Stimulated activated CD8-positive, alpha-beta memory T cell treated with anti-CD3 and anti-CD28 coated beads, Interleukin-2, amount 100 ng/mL, for 1 hour (primary cell): ENCODE measurements at places on chromosomes 16 and 17.

DNA sequence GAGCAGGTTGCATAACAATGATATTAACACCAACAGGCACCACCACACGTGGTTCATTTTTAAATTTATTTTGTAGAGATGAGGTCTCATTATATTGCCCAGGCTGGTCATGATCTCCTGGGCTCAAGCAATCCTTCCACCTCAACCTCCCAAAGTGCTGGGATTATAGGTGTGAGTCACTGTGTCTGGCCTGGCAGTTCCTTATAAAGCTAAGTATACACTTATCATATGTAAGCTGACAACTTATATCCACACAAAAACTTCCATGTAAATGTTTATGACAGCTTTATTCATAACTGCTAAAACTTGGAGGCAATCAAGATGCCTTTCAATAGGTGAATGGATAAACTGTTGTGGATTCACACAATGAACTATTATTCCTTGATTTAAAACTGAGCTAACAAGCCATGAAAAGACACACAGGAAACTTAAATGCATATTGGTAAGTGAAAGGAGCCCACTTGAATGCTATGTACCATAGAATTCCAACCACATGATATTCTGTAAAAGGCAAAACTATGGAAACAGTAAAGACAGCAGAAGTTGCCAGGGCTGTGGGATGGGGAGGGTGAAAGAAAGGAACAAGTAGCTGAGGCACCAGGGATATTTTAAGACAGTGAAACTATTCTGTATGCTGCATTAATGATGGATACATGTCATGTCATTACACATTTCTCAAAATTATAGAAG lies 156.5 kb upstream of the KCNJ18 start:
- no peak for DNase-seq

GRCh38 chr17:55040611-55041010 lies 72.0 kb downstream of the STXBP4 start:
- no peak for DNase-seq

DNA sequence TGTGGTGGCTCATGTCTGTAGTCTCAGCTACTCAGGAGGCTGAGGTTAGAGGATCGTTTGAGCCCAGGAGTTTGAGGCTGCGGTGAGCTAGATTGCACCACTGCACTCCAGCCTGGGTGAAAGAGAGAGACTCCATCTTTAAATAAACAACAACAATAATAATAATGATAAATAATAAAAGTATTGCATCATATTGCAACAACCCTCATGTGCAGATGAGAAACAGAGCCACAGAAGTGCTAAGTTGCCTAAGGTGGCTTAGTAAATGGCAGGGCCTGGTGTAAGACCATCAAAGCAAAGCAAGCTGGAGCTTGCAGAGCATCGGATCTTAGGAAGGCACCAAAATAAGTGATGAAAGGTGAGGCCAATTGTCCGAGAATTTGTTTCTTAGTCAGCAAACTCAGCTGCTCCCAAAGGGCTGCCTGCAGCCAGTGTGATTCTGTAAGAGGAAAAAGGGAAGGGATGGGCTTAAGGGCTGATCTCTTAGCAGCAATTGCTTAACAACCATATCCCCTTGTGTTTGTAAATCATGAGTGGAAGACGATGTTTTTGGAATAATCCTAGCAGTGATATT lies 45.3 kb upstream of the HS3ST3A1 start:
- no peak for DNase-seq

DNA sequence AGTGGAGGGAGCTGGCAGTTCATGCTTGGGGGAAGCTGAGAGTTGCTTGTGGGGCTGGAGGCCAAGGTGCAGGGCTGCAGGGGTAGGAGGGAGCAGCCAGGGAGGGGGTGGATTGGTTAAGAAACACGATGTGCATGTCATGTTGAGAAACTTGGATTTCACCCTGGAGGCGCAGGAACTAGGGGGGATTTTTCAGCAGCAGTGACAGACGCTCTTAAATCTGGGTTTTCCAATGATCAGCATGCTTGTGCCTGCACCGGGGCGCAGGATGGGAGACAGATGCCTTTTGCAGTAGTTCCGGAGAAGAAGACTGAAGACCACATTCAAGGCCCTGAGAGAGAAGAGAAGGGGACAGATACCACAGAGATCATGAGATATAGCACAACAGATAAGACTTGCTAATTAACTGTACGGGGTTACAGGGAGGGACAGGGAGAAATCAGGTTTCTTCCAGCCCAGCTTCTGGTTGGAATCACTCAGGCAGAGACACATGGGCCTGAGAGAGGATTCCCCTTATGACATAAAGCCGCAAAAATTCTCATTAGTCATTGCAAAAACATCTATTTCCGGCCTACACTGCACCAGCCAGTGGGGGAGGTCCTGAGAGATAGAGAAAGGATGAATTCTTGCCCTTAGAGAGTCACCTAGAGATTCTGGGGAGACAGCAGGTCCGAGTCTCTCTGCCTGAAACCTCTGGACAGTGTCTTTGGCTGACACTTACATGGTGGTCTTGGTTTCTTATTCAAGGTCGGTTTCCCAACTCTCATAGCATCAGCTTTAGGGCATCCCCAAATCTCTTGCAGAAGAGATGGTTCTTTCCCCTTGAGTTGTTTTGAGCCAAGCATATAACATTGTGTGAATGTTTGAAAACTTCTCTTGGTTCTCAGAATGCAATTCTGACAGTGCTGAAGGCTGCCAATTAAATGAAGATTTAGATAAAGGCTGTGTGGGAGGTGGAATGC lies 27.1 kb downstream of the CDH13 start:
- no peak for DNase-seq

GRCh38 chr16:81645266-81645694 lies 133.8 kb upstream of the PLCG2 start:
- no peak for DNase-seq

DNA sequence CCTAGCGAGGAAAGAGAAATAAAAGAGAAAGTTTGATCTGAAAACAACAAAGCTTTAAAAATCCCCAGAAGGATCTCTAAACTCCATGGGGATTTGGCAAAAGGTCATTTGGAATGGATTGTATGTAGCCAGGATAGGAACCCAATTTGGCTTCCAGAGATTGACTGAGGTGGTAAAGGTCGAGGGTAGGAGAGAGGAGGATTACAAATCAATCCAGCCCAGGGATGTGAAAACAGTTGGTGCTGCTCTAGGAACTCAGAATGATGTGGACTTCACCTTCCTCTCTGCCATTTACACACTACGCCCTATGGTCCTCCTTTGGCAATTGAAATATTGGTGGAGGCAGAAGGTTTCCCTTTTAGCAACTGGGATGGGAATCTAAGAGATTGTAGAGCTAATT lies 18.8 kb upstream of the SMIM36 start:
- DNase-seq, result no peak

GRCh38 chr17:7256766-7257456 lies 4.9 kb downstream of the ELP5 start:
- DNase-seq, result no peak

- DNase-seq, result no peak
Measured at GRCh38 chr17:50848711-50849110, 13.3 kb downstream of the WFIKKN2 start.

- no peak for DNase-seq
Measured at GRCh38 chr17:67110619-67111018, 66.3 kb downstream of the CACNG1 start.

DNA sequence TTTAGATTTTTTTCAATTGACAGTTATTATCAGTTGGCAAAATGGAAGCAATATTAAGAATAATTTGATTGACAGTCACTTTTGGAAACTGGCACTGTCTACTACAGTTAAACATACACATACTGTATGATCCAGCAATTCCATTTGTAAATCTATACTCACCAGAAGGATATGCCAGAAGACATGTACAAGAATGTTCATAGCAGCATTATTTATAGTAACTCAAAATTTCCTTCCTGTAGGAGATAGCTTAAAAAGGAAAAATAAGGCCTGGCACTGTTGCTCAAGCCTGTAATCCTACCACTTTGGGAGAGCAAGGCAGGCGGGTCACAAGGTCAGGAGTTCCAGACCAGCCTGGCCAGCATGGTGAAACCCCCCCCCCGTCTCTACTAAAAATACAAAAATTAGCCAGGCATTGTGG lies 89.3 kb downstream of the VMP1 start:
- no peak for DNase-seq

- no peak for DNase-seq
Measured at GRCh38 chr17:19670908-19671307, 22.4 kb downstream of the ALDH3A2 start.

DNA sequence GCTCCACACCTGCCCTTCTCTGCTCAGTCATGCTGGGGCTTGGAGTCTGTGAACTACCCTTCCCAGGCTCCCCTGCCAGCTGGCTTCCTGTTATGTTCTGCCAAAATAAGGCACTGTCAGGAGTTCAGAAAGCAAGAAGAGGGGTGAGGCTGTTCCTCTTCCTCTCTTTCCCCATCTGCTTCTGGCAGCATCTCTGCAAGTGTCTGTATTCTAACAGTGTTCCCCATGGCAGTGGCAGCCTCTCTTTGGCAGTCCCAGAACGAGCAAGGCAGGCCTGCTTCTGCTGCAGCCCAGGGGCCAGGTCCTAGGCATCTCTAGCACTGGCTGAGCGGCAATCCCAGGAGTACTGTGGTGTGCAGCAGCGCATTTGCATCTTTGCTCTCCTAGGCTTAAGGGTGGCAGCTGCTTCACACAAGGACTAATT lies 219.1 kb downstream of the STX8 start:
- DNase-seq, result no peak

DNA sequence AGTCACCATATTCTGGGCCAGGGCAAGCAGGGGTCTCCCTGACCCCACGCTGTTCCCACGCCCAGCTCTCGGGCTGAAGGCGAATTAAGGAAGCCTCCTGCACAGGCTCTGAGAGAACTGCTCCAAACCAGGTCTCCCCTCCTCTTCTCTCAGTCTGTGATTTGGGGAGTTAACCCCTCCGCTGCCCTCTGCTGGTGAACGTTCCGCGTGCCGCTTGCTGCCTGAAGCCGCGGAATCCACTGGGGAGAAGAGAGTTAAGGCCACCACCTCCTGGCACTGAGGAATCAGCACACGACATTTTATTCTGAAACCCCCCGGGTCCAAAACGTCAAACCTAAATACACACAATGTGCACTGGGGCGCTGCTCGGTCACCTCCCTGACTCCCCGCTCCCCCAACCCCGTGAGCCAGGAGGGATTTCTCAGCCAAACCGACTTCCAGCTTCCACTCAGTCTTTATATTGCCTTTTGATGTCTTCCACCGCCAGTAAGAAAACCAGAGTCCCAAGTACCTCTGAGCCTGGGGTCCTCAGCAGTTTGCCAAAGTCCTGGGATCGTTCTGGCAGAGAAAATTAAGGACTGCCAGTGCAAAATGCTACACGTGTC lies 54.4 kb upstream of the RCVRN start:
- DNase-seq, result no peak

DNA sequence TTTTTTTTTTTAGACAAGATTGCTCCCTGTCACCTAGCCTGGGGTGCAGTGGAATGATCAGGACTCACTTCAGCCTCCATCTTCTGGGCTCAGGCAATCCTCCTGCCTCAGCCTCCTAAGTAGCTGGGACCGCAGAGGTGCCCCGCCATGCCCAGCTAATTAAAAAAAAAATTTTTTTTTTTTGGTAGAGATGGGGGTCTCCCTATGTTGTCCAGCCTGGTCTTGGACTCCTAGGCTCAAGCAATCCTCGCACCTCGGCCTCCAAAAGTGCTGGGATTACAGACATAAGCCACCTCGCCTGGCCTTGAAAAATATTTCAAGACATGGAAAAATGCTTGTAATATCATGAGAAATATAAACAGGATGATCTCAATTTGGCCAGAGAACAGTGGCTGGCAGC lies 42.9 kb downstream of the HAPSTR1 start:
- no peak for DNase-seq

- DNase-seq, result no peak
Measured at GRCh38 chr17:35890774-35891155, 10.6 kb upstream of the CCL5 start.

GRCh38 chr16:72243621-72244020 lies 71.7 kb upstream of the PMFBP1 start:
- DNase-seq, result no peak

DNA sequence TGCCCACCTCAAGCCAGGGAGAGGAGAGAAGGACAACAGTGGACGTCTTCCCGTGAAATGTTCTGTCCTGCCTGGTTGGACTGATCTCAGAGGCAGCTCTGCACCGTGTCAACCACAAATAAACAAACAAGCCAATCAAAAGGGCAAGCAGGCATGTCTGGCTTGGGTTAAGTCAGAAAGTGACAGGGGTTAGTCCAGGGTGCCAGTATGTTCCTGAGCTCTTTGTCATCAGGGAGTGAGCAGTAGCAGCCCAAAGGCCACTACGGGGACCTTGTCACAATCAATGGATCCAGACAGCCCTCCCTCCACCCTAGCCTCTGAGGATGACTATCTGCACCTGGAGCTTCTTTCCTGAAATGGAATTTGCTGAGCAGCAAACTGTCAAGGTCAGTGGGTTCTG lies 35.0 kb downstream of the CNGB1 start:
- DNase-seq, result no peak

DNA sequence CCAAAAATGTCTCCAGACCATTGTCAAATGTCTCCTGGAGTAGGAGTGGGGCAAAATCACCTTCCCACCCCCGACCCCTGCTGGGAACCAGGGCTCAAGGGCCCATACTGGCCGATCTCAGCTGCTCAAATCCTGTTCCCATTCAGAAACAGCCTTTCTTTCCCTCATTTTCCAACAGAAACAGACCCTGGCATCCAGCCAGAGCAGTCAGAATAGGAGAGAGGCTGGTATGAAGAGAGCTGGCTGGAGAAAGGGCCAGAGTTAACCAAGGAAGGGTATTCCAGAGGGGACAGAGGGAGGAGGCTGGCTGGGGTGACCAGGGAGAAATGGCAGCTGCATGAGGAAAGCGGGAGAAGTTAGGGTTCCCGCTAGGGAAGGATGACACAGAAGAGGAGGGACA lies 199.1 kb downstream of the XYLT1 start:
- DNase-seq, result no peak

GRCh38 chr16:19502395-19503131 lies 19.3 kb downstream of the GDE1 start:
- peak; percentile 8 for DNase-seq

GRCh38 chr17:62309396-62309795 lies 71.0 kb upstream of the EFCAB3 start:
- DNase-seq, result no peak

DNA sequence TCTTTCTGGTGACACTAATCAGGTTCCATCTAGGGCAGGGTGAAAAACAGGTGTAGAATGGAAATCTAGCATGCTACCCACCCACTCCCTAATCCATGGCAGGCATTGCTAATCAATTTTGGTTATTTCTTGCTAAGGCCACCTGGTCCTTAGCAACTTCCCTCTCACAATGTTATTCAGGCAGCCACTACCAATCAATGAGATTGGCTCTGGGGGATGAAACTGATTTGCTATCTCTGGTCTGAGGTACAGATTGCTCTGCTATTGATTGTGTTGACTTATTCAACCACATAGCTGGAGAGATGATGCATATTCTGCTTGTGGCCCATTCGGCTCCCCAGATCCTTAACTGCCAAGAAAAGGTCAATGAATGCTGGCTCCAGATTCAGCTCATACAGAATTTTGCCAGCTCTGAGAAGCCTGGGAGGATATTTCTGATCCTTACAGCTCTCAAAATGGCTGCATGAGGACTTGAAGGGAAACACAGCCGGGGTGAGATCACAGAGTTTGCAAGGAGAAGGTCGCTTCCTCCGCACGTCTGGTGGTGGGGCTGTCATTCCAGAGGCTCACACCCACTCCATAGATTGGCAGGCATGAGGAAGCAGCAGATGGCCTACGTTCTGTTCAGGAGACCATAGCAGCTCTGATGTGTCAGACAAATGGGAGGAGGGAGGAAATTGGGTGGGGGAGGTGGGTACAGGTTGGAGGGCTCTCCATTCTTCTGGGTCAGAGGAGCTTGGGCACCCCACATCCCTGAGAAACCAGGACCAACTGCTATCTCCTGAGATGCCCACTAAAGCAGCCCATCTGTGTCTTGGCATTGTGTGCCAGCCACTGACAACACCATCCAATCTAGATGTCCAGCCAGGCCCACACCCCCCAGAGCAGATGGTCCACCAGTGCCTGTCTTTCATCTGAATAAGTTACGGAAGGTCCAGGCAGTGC lies 22.3 kb downstream of the SEZ6 start:
- DNase-seq, result no peak
